Colonic mucosa (tissue), 4 donors: ENCODE measurements at places on chromosomes 1 and 21.

DNA sequence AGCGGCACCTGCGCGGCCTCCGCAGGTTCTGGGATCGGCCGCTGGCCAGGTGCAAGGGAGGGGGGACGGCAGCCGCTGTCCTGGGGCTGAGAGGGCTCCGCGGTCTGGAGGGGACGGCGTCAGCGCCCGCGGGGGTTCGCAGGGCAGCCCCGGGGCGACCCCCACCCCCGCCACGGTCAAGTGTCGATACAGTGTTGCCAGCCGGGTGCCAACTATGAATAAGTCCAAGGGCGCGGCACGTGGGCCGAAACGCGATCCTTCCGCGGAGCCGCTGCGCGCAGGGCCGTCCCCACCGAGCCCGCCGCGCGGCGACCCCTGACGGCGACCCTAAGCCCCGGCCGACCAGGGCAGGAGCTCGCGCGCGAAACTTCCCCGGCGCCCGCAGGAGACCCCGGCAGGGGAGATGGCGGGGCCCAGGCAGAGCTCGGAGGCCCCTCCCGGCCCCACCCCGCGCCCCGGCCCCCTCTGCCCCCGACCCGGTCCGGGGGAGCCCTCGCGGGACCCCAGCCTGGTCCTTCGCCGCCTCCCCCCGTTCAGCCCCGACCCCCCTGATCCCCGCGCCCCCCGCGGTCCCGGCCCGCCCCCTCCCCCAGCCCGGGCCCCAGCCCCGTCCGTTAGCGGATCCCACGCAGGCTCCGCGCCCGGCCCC lies 586 bp upstream of the AGPAT3 start:
- DNase-seq = peak; percentile 71

GRCh38 chr21:43267391-43268085 lies 98.7 kb downstream of the CRYAA start:
- no peak for DNase-seq

- no peak for DNase-seq
These were observed 200.6 kb upstream of the CACYBP start for GRCh38 chr1:174799136-174799479.

- DNase-seq = no peak
These were observed 592.3 kb upstream of the ADGRL2 start for GRCh38 chr1:81208441-81208840.

DNA sequence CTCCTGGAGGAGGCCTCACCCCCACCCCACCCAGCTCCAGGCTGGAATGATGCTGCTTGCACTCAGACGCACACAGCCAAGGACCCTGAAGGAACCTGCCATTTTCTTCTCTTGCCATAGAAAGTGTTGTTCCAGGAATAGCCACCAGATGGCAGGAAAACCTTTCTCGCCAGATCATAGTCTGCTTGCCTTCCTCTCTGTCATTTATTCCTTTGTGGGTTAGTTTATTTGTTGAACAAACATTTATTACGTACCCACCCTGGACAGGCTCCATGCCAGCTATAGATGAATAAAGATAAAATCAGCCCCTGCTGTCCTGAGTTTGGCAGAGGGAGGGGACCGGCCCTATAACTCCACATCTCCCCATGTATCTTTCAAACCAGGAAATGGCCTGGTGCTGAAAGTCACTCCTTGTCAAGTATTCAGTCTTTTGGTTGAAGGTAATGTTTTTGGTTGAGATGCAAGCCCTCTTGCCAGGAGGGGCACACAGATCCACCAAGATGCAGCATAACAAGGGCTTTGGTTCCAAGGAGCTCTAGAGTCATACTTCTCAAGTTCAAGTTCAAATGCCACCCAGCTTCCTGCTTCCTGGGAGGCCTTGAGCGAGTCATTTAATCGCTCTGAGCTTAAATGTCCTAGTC lies 7.0 kb upstream of the KCNC4 start:
- peak; percentile 84 for DNase-seq

- DNase-seq = no peak
These were observed 21.0 kb downstream of the STPG1 start for GRCh38 chr1:24392604-24392946.

GRCh38 chr1:99763956-99764355 lies 2.5 kb downstream of the FRRS1 start:
- DNase-seq = no peak

- DNase-seq = no peak
These were observed 31.4 kb upstream of the PROX1 start for GRCh38 chr1:213956295-213956770.

GRCh38 chr1:160261556-160261892 lies 825 bp downstream of the DCAF8 start:
- peak; percentile 66 for DNase-seq

- no peak for DNase-seq
These were observed 176.3 kb upstream of the SGIP1 start for GRCh38 chr1:66357478-66358197.
